ENCODE measurements at places on chromosomes 5 and 9.

DNA sequence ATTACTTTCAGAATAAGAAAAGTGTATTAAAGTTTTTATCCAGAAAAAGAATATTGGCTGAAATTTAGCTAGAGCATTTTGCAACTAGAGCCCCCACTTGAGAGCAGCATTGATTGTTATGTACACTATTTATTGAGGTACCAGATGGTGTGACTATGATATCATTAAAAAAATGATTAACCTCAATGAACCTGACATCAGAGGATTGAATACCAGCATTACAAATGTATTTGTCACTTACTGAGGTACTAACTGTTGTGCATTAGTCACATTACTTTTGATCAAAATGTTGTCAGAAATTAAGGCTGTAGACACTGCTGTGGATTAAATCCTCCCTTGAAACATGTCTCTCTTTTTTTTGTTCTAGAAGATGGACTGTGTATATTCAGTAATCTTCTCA lies 127.8 kb upstream of the DHFR start:
- no peak for DNase-seq

GRCh38 chr9:81394881-81395675 lies 294.3 kb downstream of the TLE1 start:
- no peak for DNase-seq

DNA sequence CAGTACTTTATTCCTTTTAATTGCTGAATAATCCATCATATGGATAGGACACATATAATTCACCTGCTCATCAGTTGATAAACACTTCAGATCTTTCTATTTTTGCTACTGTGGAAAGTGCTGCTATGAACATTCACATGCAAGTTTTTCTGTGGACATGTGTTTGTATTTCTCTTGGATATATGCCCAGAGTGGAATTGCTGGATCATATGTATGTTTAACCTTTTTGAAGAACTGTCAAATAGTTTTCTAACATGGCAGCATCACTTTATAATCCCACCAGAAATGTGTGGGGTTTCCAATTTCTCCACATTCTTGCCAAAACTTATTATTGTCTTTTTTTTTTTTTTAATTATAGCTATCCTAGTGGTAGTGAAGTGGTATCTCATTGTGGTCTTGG lies 15.1 kb downstream of the CARTPT start:
- no peak for DNase-seq

GRCh38 chr5:15105799-15106393 lies 234.3 kb upstream of the ANKH start:
- peak; percentile 30 for DNase-seq

GRCh38 chr9:123370526-123371227 lies 14.7 kb downstream of the CRB2 start:
- no peak for DNase-seq

GRCh38 chr9:135100241-135100681 lies 12.8 kb downstream of the OLFM1 start:
- DNase-seq = no peak

DNA sequence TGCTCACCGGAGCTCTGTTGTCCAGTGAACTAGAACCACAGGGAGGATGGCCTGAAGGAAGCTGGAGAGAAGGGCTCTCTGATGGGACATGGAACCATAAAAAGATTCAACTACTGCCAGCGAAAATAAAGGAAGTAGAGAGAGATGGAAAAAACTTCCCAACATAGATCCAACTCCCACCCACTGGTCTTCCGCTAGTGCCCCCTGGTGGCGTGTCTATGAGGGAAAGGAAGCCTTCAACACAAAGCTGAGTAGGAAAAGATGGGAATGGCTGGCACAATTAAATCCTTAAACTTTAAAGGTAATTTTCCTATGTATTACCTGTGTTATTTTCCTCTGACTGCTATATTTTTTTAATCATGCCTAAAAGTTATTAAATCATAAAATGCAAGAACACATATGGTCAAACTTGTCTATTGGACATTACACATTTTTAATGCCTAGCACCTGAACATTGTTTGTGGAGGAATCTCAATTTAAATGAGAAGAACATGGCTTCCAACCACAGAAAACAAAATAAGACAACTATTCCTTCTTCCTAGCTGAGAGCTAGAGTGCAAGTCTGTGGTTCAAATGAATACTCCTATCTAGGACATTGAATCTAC lies 51.5 kb downstream of the CEP120 start:
- no peak for DNase-seq

DNA sequence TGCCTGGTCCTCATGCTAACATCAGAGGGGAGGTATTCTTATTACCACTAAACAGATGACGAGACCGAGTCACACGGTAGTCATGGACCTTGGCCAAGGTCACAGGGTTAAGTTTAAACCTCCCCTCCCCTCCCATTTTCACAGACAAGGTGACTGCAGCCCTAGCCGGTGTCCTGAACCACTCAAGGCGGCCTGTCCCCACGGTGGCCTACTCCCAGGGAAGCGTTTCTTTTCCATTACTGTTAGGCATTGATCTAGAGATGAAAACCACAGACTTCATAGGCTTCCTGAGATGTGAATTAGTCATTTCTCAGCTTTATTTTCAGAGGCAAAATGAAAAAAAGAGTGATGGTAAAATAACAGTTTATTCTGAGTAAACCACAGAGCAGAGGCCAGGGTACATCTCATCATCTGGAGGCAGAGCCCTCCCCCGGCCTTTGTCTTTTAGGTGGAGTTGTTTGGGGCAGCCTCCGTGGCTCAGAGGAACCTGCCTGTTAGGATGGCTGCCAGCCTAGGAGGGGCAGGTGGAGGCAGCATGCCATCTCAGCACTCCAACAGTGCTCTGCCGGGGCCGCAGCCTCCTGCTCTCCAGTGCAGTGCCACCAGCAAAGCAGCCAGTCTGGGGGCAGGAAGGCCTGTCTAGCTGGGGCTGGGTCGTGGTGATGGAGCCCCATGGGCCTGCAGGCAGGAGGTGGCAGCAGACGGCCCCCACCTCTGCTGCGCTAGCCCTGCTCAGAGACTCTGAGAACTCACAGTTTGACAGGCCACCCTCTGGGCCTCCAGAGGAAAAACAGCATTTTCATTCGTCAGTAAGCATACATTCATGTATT lies 71.2 kb downstream of the RAPGEF1 start:
- DNase-seq = no peak

DNA sequence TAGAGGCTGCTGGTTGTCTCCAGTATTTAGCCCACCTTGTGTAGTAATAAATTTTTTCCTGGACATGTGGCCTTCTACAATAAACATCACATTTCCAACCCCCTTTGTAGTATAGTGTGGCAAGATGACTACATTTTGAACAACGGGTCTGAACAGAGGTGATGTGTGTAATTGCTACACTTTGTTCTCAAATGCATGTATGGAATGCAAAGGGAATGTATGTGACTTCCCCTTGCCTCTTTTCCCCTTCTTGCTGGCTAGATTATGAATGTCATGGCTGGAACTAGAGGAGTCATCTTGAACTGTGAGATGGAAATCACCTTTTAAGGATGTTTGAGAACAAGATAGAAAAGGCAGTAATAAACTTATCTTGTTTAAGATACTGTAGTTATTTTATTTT lies 54.5 kb downstream of the PRR16 start:
- DNase-seq = no peak

- no peak for DNase-seq
Observed at GRCh38 chr9:137278061-137278701, 655 bp downstream of the TOR4A start.

DNA sequence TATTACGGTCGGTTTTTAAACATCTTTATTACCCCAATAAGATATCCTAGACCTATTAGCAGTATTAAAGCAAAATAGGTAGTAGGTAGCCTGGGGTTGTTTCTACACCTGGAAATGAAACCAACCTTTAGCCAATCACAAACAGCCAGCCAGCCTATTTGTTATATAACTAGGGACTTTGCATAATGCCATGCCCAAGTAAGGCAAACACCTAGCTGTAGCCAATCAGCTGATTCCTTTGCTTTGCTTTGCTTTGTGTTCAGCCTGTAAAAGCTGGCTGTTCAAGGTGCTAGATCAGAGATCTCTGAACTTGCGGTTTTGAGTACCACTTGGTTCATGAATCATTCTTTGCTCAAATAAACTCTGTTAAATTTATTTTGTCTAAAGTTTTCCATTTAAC lies 46.5 kb upstream of the SETD9 start:
- no peak for DNase-seq

DNA sequence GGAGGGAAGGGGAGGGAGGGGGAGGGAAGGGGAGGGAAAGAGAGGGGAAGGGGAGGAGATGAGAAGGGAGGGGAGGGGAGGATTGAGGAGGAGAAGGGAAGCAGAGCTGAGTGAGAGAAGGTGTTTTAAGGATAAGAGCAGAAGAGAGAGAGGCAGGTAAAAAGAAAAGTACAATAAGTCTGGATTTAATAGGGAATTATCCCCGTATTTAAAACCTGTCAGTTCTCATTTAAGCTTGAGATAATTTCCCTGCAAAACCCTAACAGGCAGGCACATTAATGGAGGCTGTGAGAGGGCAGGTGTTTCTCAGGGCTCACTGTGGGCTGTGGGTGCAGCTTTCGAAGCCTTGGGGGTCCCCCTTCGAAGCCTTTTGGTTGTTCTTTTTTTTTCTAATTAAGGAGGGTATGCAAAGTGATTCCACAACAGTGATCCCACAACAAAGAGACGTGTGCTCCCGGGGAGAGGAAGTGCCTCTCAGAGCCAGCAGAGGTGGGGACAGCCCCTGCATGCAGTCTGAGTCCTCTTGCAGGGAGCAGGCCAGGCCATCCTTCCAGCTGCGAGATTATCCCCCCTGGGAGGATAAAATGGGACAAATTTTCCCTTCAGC lies 317.9 kb upstream of the IRX1 start:
- no peak for DNase-seq

DNA sequence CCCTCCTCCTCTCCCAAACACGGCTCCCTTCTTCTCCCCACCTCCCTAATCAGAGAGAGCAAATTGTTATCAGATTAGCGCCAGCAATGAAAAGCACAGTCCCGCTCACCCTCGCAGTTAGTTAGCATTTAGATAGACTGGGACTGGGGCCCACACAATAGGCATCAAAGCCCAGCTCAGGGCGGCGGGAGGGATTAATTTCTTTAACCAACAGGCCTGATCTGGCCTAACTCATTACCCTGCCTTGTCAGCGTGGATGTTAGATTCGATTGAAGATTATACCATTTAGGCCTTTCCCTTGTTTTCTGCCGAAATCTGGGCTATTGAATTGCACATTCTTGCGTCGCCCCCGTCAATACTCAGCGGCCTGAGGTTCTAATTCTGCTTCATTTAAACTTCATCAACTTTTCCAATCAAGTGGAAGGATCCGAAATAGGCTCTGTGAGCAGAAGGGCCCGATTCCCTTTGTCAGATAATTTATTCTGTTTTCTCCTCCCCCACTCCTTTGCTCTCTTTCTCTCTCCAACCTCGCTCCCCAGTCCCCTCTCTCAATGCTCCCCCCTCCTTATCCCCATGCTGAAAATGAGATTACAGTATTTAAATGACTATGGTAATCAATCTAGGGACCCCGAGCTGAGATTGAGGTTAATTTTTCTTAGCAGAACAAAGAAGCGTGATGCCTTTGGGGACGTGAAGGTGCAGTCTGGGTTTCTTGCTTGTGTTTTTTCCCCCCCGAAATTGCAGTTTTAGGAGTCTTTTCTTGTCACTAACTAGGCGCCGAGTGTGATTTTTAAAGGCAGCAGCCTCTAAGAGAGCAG lies 15.1 kb downstream of the CFAP77 start:
- DNase-seq = no peak

- DNase-seq = no peak
Observed at GRCh38 chr9:86257391-86257790, 2.1 kb downstream of the C9orf153 start.

GRCh38 chr5:76544268-76544926 lies 78.8 kb downstream of the F2RL2 start:
- DNase-seq = peak; percentile 26

DNA sequence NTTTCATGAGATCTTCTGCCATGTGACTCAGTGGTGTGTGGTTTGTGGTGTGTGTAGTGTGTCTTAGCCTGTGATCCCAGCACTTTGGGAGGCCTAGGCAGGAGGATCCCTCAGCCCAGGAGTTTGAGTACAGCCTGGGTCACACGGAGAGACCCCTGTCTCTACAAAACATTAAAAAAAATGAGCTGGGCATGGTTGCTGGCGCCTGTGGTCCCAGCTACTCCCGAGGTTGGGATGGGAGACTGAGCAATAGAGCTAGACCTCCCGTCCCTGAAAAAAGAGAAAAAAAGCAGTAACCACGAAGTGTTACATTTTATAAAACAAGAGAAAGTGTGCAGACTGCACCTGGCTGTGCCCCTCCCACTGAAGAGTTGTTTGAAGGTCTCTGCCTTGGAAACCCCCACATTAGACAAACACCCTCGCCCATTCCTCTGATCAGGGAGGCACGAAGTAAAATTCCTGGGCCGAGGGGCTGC lies 21.2 kb upstream of the RNU6ATAC start:
- DNase-seq = no peak

DNA sequence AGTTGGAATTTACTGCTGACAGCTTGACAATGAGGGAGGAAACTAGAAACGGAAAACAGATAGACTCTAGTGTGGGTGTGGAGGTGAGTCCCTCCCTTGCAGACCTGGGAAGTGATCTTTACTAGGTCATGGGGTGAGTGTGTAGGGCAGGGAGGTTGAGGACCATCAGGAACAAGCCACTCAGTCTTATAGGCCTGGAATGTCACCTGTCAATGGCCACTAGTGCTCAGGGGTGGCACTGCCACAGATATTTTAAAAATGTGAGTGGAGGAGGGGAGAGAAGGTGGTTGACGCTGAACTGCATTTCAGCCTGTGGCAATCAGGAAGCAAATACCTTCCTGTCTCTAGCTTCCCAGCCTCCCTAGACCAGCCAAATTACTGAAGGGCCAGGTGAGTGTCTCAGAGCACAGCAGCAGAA lies 9.0 kb downstream of the OR2S2 start:
- no peak for DNase-seq

DNA sequence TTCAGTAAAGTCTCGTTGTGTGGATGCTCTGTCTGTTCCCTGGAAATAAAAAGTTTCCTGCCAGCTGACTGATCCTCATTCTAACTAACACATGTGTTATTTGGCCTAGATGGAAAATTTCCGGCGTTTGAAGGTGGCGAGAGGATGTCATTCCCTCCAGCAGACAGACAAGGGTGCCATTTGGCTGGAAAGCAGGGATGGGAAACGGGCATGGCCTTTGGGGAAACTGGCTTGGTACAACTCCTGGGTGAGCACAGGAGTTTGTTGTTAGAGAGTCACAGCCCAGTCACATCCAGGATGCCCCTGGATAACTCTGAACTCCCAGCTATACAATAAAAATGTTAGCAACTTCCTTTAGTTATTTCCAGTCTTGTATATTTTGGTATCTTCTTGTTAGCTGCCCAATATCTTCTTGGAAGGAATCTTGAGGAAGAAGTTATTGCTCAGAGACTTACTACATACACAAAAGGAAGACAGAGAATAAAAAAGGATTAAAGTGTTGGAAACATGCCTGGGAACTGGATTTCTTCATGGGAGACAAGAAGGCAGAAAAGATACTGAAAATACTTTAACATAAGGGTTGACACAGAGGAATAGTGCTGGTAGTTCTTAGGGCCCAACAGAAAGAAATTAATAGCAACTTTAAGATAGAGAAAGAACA lies 41.9 kb downstream of the TEK start:
- peak; percentile 6 for DNase-seq

DNA sequence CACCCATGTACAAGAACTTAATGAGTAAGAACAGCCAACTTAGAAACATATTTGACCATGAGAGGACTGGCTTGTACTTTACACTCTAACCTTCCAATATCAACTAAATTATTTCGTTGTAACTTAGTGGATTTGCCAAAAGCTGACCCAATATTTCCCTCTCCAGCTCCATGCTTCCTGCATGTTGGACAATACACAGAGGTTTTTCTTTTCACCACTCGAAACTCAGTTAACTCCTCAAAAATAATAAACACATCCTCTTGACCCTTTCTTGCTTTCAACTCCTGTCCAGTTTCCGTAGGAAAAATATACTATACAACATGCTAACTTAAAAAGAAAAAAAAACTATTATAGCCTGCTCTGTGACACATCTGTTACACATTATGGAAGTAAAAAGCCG lies 188.9 kb downstream of the MPDZ start:
- no peak for DNase-seq
